CD4-positive, alpha-beta memory T cell (primary cell): ENCODE measurements at places on chromosomes 3 and 15. TPM values are rescaled to one million over a fixed set of nuclear protein-coding genes. Genes with fewer than 3 reads are reported as not detected.

DNA sequence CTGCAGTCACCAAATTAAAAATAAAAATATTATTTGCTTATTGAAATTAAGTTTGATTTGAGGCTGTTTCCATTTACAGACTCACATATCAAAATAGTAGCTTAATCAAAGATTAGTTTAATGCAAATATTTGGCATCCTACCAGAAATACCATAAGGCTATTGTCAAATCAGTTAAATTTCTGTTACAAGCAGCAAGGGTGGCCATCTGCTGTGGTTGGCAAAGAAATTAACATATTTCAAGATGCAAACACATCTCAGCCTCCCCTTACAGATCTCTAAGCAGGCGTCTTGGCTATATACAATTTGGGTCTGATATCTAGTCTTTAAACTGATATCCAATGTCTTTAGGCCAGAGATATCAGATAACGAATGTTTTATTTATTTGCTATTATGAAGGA is 83.2 kb upstream of the NEDD4 start:
- DNase-seq: no peak
- no peaks in the 10 kb centered on the region for H3K4me1 ChIP-seq
- H3K36me3 ChIP-seq: no peaks in the 10 kb centered on the region

- H3K4me3 ChIP-seq: no peak overlapping the region
- no peak overlapping the region for H3K27ac ChIP-seq
- H3K27me3 ChIP-seq: no peaks in the 10 kb centered on the region
These were observed 812.6 kb downstream of the MCTP2 start for GRCh38 chr15:95043933-95044313.

DNA sequence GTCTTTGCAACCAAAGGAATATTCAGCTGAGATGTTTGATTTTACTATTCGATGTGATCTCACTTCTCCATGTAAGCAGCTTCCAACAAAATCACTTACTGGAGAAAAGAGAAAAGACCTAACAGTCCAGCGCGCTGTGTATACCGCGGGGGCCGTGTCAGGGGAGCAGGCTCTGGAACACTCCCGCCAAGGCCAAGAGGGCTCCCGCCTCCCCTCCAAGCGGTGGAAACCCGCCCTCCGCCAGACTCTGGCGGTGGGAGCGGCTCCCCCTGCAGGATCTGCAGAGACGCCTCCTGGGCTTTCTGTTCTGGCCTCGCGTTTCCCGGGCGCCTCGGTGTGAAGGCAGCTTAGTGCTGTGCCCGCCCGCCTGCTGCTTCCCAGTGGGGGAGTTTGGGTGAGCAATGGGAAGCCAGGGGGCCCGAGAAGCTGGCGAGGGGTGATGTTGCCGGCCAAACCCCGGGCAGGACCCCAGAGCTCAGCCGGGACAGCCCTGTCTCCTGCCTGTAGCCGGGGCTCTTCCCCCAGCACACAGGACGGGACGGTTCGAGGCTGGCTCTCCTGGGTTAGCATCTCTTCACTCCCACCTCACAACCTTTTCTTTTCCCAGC is 36.3 kb downstream of the CHST14 start:
- H3K36me3 ChIP-seq: no peaks in the 10 kb centered on the region
- no peak overlapping the region for H3K27ac ChIP-seq
- H3K27me3 ChIP-seq: peaks cover 31% of the 10 kb centered on the region
- H3K4me1 ChIP-seq: peaks cover 24% of the 10 kb centered on the region

- no peaks in the 10 kb centered on the region for H3K36me3 ChIP-seq
- H3K4me1 ChIP-seq: no peaks in the 10 kb centered on the region
- no peak overlapping the region for H3K27ac ChIP-seq
- no peak for DNase-seq
- no peaks in the 10 kb centered on the region for H3K27me3 ChIP-seq
These were observed 366.8 kb downstream of the VGLL3 start for GRCh38 chr3:86624192-86624591.

DNA sequence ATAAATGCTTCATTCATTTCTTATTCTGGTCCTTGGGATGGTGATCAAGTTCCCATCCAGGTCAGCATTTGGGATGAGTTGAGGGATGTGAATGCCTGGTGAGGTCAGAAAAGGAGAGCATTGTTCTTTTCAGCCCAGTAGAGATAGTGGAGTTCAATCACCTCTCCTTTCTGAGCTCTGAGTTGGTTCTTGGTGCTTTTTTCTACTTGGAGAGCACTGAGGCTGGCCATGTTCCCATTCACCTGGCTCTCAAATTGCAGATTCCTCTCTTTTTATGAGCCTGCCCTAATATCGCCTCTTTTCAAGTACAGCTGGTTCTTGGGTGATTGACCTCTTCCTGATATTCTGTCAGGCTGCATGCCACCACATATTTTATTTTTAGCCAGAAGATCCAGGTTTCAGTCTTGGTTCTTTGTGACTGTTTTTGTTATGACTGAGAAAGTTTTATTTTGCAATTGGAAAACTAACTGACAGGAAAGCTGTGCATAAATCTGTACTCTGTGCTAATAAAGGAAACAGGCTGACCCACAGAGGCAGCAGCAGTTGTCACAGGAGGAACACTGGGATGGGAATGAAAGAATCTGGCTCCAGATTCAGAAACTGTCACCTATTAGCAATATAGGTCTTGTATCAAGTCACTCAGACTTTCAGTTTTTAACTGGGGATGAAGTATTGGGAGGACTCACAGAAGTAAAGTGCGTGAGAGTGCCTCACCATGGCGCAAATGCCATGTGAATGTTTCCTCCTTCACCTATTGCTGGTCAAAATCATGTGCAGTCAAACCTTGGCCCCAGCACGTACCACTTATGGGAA is 10.7 kb downstream of the AQP9 start:
- no peaks in the 10 kb centered on the region for H3K27me3 ChIP-seq
- H3K27ac ChIP-seq: no peak overlapping the region
- no peak for DNase-seq
- H3K4me3 ChIP-seq: no peak overlapping the region

DNA sequence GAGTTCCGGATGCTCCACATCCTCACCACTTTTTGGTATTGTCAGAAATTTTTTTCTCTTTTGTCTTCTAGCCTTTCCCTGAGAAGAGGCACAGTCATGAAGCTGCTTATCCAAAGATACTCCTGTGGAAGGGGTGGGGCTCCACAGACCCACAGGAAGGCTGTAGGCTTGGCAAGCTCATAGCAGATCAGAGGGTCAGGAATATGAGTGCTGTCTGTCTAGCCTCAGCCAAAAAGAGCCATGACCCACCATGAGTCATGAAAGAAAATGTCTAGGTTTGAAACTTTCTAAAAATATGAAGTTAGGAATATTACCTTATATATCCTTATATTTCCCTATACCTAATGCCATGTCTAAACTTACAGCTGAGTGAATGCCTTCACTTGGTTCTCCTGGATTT is 118.2 kb upstream of the THBS1 start:
- DNase-seq: no peak
- H3K36me3 ChIP-seq: no peaks in the 10 kb centered on the region
- no peaks in the 10 kb centered on the region for H3K4me1 ChIP-seq
- no peaks in the 10 kb centered on the region for H3K27me3 ChIP-seq
- no peak overlapping the region for H3K27ac ChIP-seq
- H3K4me3 ChIP-seq: no peak overlapping the region

- H3K4me3 ChIP-seq: no peak overlapping the region
- H3K36me3 ChIP-seq: no peaks in the 10 kb centered on the region
- no peak overlapping the region for H3K27ac ChIP-seq
- H3K27me3 ChIP-seq: no peaks in the 10 kb centered on the region
These were observed 86.0 kb upstream of the VGLL3 start for GRCh38 chr3:87076946-87077345.

GRCh38 chr3:65402597-65402996 is 636.1 kb downstream of the MAGI1 start:
- no peaks in the 10 kb centered on the region for H3K27me3 ChIP-seq
- no peak for DNase-seq
- H3K27ac ChIP-seq: no peak overlapping the region
- no peaks in the 10 kb centered on the region for H3K4me1 ChIP-seq
- H3K36me3 ChIP-seq: no peaks in the 10 kb centered on the region

- H3K4me3 ChIP-seq: no peak overlapping the region
- H3K4me1 ChIP-seq: no peaks in the 10 kb centered on the region
- no peak overlapping the region for H3K27ac ChIP-seq
These were observed 776.9 kb upstream of the ARPP21 start for GRCh38 chr3:34862456-34862855.

- peaks cover 4% of the 10 kb centered on the region for H3K27me3 ChIP-seq
- no peaks in the 10 kb centered on the region for H3K36me3 ChIP-seq
- no peak for DNase-seq
- no peak overlapping the region for H3K27ac ChIP-seq
These were observed 1.9 kb downstream of the FGF7 start for GRCh38 chr15:49424954-49425353.

GRCh38 chr3:64010199-64010598 is 13.1 kb downstream of the PSMD6 start:
- H3K36me3 ChIP-seq: peaks cover 94% of the 10 kb centered on the region
- H3K27ac ChIP-seq: no peak overlapping the region
- H3K27me3 ChIP-seq: no peaks in the 10 kb centered on the region
- H3K4me1 ChIP-seq: no peaks in the 10 kb centered on the region

GRCh38 chr15:80395616-80396015 is 8.6 kb upstream of the ARNT2 start:
- no peak for DNase-seq
- no peak overlapping the region for H3K4me3 ChIP-seq
- H3K36me3 ChIP-seq: no peaks in the 10 kb centered on the region
- H3K27ac ChIP-seq: no peak overlapping the region
- no peaks in the 10 kb centered on the region for H3K4me1 ChIP-seq

Gene TMEM207
- not detected for total RNA-seq

Gene APOD
- total RNA-seq: not detected

Gene MYLK
- total RNA-seq: not detected
